ENCODE measurements at places on chromosomes 1 and 21.

DNA sequence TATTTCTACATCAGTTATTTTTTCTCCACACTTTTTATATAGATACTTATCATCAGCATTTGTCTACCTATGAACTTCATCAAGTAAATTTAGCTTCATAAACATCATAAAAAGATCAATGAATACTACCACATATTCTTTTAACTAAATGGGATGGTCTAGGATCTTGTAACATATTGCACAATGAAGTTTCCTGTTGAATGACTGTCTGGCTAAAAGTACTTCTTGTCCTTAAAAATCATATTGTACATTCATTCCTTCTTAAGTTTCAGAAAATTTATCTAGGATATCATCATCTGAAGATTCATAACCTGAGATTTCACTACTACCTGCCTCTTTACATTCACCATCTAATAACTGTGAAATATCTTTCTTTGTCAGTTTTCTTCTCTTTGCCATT, 69.0 kb downstream of the MAGI3 start:
- peak; percentile 21 for DNase-seq

- no peak for DNase-seq
Measured at GRCh38 chr1:1347663-1348419, 1.4 kb downstream of the DVL1 start.

DNA sequence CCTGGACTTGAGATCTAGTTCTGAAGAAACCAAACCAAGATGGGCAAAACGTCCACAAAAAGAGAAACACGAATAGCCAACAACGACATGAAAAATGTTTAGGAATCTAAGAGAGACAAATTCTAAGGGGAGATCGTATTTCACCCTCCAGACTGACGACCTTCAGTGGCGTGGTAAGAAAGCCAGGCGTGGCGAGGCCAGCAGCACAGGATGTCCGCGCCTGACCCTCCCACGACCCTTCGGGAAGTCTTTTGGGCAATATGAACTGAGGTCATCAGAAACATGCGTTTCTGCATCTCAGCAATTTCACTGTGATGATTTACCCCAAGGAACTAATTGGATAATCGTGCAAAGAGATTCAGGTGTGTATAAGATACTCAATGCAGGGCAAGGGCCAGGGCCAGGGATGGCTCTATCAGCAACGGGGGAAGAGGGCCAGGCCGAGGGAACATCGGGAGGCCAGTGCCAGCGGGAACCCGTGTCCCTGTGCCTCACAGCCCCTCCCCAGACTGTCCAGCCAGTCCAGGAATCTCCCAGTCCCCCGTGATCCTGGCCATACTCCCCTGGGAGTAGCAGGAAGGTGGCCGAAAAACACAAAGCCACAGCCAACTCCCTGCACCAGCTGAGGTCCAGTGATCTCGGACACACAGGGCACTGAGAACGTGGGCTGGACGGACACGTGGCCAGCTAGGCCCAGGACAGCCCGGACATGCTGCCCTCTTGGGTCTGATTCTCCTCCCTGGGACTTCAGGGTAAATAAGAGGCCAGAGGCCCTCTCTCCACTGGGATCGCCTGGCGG, 53.6 kb upstream of the ADARB1 start:
- DNase-seq = no peak

GRCh38 chr1:112805155-112805853, 90.2 kb upstream of the PPM1J start:
- DNase-seq = no peak

DNA sequence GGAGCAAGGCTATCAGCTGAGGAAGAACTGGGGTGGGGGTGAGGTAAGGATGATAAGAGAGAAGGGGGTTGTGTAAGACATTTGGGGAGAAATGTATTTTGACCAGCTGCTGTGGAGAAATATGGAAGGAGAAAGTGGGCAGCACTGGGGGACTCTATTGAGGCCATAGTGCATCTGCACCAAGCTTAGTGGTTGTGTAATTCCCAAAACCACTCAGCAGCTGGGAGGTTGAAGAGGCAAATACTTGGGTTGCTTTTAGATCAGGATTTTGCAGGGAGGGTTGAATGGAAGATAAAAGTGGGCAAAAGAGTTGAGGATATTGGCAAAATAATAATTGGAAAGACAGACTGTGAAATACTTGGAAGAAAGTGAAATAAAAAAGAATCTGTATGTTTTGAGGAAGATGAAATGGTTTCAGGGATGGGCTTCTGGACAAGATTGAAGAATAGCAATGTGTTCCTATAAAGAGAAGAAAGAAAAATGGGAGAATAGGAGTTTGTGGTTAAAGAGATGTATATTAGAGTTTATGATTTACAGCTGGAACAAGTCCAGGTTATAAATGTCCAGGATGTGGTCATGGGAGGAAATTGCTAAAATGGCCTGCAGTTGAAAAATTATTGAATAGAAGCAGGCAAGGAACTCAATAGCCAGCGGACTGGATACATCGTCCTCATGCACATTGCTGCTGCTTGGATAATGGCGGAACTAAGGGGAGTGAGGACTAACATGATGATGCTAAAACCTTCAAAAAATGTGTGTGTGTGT, 162.7 kb downstream of the DNM3 start:
- no peak for DNase-seq

DNA sequence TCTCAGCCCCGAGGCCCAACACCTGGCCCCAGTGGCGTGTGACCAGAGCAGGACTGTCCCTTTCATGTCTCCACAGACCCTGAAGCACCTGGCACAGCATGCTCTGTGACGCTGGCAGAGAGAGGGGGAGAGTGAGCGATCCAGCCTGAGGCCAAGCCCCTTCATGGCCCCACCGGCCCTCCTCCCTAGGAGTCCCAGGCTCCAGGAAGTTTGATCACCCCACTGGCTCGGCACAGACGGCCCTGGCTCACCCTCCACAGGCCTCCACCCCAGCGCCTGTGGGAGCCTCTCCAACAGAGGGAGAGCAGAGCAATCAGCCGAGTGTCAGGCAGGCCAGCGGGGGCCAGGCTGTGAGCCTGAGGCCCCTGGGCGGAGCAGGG, 11.0 kb downstream of the SH3BGRL3 start:
- no peak for DNase-seq
